ENCODE measurements at places on chromosomes 5 and 9.

- no peak for DNase-seq
These were observed 5.9 kb downstream of the HMCN2 start for GRCh38 chr9:130271473-130271872.

GRCh38 chr5:2038321-2039179 lies 155.8 kb upstream of the IRX4 start:
- DNase-seq, result peak; percentile 52

GRCh38 chr9:99438596-99438995 lies 216.5 kb downstream of the SEC61B start:
- no peak for DNase-seq

DNA sequence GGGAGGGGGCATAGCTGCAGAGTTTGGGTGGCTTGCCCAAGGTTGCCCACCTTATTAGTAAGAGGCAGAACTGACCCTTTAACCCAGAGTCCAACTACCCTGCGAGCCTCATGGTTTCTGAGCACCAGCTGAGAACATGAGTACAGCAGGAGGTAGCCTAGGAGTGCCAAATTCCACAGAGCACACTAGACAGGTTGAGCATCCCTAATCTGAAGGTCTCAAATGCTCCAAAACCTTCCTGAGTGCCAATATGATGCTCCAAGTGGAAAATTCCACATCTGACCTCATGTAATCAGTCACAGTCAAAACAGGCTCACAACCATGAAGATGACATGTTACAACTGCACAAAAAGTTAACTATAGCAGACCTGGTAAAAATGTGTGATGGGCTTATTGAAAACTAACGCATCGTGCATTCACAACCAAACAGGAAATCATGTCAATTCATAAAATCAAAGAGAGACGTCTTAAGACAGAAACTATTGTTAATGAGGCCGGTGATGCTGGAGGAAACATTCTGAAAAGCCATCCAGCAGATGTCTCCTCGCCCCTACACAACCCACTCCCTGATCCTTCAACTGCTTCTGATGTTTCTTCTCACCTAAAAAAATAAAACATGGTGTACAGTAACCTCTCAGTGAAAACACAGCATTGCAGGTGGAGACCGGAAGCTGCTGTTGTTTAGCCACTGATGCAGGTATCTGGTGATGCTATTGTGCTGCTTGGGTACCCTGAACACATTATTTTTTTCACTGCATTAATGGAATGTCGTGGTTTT lies 25.0 kb downstream of the PTCH1 start:
- no peak for DNase-seq

- DNase-seq, result no peak
These were observed 608.1 kb downstream of the PDE4D start for GRCh38 chr5:59285300-59286016.

DNA sequence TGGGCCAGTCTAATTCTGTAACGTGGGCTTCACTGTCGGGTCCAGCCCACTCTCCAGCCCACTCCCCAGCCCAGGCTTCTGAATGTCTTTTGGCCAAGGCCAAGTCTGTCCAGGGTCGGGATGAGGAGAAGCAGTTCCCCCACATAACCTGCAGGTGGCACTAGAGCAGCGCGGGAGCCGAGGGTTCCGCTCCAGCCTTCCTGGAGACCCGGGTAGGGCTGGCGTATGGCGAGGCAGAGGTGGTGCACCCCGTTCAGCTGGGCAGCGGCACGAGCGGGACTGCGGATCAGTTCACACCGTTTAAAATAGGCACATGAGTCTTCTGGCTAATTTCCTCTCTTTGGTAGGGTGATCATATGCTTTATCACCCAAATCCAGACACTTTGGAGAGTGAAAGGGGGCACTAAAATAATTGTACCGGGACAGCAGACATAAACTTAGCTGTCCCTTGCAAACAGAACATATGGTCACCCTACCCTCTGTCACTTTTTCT lies 185.9 kb downstream of the MSX2 start:
- peak; percentile 80 for DNase-seq

DNA sequence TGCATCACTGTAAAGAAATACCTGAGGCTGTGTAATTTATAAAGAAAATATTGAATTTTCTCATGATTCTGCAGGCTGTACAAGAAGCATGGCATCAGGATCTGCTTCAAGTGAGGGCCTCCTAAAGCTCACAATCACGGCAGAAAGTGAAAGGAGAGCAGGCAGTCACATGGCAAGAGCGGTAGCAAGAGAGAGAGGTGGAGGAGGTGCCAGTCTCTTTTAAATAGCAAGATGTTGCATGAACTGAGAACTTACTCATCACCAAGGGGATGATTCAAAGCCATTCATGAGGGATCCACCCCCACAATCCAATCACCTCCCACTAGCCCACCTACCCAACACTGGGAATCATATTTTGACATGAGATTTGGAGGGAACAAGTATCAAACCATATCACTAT lies 184.5 kb upstream of the PAPPA start:
- no peak for DNase-seq

DNA sequence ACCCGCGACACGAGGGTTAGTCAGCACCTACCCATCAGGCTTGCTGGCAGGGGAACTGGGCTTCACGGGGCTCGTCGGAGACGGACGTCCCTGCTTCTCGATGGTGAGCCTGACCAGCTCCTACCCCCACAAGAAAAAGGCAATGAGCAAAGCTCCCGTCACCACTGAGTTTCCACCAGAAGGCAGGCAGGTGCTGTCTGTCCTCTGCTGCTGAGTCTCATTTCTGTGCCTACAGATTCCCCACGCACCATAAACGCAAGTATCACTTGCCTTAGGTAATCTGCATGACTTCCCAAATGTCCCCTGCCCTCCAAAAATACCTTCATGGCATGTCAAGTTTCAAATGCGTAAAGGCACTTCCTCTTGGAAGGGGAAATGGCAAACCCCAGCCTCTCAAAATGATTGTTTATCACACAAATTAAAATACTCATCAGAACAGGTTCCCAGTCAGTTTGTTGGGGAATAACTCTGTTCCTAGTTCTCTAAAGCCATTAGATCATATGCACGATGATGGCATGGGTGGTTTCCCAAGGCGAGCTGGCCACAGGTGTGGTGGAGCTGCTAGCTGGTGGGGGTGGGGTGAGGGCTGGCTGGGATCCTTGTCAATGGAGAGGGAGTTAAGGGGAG lies 85.0 kb downstream of the PRRT1B start:
- no peak for DNase-seq

DNA sequence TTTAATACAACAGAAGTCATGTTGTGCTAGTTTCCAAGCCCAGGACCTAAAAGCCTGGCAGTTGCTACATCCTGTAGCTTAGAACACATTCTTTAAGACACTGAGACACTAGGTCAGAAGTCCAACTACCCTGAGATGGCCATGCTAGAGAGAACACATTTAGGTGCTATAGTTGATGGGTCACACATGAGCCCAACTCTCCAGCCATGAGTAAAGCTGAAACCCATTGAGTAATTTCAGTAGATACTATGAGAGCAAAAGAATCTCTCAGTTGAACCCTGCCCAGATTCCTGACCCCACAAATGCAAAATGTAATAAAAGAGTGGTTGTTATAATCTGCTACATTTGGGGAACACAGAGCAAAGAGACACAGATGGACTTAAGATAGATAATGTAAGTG lies 164.4 kb downstream of the SEMA5A start:
- DNase-seq, result no peak

DNA sequence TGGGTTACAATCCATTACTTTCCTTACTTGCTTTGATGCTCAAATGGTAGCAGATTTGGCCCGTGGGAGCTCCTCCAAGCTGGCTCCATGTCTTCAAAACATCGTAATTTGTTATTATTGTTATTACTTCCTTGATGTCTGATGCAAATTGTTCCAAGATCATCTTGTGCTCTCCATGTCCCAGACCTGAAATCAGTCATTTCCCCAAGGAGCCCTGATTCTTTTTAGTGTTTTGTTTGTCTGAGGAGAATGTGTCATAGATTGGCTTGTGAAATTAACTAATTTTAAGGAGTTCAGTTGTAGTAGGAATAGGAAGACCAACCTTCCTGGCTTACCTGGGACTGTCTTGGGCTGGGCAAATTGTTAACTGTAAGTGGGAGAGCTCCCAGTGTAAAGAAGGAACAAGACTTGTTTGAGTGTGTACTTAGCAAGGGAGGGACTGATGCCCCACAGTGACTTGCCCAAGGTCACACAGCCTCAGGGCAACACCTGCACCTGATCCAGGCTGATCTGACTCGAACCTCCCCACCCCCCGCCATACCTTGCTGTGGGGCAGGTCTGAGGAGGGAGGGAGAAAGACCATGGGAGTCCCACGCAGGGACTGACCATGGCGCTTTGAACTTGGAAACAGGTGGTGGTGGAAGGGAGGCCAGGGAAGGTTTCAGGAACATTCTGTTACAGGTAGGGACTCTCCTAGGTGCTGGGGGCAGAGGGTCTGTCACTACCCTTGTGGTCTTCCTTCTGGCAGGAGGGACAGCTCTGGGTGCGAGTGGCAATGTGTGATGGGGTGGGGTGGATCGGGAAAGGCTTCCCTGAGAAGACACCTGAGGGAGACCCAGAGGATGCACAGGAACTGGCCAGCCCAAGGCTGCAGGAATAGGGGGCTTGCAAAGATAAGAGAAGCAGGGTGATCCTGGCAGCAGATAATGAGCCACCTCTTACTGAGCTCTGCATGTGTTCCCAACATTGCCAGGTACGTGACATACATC lies 2.7 kb upstream of the BICD2 start:
- no peak for DNase-seq

GRCh38 chr5:43410414-43410813 lies 1.8 kb downstream of the CCL28 start:
- DNase-seq, result no peak
